ENCODE measurements at places on chromosomes 11 and 22. TPM values are rescaled to one million over a fixed set of nuclear protein-coding genes. Genes with fewer than 3 reads are reported as not detected.

POGLUT3 gene
- 37.7 TPM for total RNA-seq

- no peak for DNase-seq
Observed at GRCh38 chr22:33000342-33001280, 57.6 kb downstream of the SYN3 start.

GRCh38 chr11:19493446-19494213, 219.0 kb upstream of the NAV2 start:
- no peak for DNase-seq

DNA sequence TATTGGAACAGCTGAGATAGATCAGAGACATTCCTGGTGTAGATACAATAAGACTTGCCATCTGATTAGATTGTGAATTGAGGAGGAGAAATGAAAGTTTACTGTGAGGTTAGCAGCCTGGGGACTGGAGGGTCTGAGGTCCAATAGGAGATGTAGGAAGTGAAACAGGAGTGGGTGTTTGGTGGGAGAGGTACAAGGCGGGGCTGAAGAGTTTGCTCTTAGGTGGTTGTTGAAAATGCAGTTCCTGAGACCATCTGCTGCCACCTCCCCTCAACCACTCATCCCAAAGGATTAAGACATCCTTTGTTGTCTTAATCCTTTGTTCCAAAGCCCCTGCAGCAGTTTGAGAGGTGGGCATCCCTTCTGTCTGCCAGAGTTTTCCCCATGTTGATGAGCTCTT, 14.8 kb downstream of the PIWIL4 start:
- no peak for DNase-seq

GRCh38 chr11:113675003-113675561, 31.0 kb downstream of the TMPRSS5 start:
- DNase-seq: no peak

- no peak for DNase-seq
Observed at GRCh38 chr11:87338046-87338639, 300.4 kb downstream of the TMEM135 start.

DNA sequence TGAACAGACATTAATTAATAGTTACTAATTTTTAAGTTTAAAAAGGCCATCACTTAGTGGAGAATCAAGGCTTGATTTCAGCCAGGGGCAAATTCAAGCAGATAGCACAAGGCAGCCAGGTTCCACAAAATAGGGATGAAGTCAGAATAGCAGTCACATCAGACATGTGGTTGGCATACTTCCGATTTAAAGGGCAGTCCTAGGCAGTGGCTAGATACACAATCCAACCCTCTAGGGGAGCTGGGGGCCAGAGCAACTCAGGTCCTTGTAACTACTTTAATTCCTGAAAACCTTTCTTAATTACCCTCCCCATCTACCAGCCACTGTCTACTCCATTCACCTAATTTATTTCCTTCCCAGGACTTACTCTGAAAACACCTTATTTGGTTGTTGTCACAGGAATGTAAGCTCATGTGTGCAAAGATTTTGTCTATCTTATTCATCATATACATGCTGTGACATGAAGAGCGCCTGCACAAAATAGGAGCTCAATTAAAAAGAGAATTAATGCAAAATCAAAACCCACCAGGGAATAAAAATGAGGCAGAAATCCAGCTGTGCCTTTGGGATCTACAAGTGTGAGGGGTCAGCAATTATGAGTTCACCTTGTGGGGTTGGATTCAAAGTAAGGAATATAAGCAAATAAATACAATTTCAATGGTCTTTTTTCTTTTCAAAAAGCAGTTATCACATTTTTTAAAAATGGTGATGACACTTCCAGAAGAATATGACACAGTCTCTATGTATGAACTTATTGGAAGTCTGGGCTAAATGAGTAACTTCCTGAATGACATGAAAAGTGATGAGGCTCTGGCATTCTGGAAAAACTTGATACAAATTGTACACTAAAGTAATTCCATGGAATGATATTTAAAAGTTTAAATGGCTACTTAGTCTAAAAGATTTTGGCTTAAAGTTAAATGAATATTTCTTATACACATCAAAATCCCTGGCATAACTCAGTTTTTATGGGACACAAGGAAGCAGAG, 53.8 kb downstream of the COPB1 start:
- DNase-seq: no peak

Measured in ureter (tissue), 1 donor.